Esophagus squamous epithelium (tissue), 5 donors: ENCODE measurements at places on chromosomes 2 and 18. TPM values are rescaled to one million over a fixed set of nuclear protein-coding genes. Genes with fewer than 3 reads are reported as not detected.

GRCh38 chr2:42199002-42199401 is 29.8 kb downstream of the EML4 start:
- DNase-seq = no peak

GRCh38 chr18:37393945-37394609 is 171.5 kb downstream of the CELF4 start:
- DNase-seq = no peak

GRCh38 chr2:158457092-158457825 is 507 bp downstream of the PKP4 start:
- no peak for DNase-seq

DNA sequence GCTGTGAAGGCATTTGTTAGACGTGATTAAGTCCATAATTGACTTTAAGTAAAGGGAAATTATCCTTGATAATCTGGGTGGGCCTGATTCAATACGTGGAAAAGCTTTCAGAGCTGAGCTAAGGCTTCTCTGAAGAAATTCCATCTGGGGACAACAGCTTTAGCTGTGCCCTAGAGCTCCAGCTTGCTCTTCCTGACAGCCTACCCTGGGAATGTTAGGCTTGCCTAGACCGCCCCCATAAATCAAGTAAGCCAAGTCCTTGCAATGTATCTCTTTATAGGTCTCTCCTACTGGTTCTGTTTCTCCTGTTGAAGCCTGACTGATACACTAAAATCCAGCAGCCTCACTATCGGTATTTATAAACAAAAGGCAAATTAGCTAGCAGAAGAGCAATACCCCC is 160.0 kb downstream of the STK39 start:
- DNase-seq = no peak

DNA sequence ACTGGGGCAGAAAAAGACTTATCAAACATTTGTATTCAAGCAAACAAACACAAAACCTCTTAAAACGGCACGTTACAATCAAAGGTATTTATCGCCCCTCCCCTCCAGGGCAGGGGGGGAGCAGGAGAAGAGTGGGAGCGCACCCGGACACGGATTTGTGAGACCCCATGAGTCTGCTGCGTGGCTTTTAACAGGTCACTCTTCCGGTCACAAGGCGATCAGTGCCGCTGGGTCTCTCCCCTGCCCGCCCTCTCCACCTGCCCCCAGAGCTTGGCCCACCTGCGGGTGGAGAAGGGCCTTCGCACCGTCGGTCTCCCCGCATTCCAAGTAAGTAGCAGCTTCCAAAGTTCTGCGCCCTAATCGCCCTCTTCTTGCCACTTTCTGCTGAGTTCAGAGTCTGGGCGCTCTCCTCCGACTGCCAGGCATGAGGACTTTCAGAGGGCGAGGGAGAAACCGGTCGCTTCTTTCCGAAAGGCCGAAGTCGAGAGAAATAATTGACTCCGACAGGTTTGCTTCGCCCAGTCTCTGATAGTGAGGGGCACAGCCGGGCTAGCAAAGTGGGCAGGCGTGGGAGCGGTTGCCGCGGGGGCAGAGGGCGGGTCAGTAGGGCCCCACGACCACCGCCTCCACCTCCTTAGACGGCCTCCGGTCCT is 800 bp downstream of the RPRM start:
- DNase-seq = no peak

NPC1 gene
- 73.7 TPM for total RNA-seq

DYNC2LI1 gene
- total RNA-seq = 11.3 TPM

XIRP2 gene
- not detected for total RNA-seq
